NCI-H2029 (cell line): ENCODE measurements at places on chromosomes 7 and 10.

DNA sequence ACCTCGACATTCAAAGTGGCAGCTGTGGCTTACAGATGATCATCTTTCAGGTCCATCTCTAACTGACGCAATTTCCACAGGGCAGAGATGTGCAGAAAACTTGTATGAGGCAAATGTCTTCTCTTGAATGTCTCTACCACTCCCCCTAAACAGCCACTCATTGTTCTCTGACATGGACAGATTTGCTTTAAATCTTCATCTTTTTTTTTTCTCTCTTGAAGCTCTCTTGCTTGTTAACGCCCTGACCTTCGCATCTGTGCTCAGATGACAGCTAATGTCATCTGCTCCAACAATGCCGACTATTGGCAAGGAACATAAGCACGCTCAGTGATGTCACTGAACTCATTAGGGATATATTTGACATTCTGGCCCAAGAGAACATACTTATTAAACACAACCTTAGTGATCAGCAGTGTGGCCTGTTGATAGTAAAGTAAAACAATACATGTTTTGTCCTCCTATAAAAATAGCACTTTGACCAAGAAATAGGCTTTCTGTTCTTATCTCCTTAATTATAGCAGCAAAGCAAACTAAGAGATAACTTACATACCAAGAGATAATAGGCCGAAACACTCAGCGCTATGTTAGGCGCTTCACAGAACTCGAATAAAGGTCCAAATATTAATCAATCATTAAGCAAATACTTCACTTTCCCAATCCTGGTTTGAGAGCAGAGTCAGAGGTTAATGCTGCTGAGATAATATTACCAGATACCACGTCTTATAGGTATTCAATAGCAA lies 583.5 kb downstream of the PARD3 start:
- DNase-seq: no peak

GRCh38 chr10:78729800-78730199 lies 339.0 kb upstream of the ZMIZ1 start:
- DNase-seq: no peak

DNA sequence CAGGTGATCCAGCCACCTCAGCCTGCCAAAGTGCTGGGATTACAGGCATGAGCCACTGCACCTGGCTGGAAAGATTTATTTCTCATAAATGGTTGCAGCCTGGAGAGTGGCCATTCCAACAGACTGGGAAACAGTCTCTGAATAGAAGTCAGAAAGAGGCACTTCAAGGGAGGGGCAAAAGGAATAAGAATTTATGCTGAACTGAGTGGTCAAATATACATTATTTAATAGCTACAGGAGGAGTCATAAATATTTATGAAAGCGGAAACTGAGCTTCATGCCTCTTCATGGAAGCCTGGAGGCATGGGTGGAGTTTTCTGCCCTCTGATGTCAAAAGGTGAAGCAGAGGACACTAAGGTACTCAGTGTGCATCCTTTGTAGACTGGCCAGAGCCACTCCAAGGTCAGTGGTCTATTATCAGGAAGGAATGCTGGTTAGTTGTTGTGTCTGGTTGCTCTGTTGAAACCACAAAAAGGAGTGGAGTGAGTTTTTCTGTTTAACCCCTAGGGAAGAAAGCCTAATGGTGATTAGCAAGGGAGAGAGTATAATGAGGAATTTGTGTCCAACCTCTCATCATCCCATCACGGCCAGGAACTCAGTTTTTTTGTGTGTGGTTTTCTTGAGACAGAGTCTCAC lies 9.3 kb upstream of the NRBF2 start:
- no peak for DNase-seq

DNA sequence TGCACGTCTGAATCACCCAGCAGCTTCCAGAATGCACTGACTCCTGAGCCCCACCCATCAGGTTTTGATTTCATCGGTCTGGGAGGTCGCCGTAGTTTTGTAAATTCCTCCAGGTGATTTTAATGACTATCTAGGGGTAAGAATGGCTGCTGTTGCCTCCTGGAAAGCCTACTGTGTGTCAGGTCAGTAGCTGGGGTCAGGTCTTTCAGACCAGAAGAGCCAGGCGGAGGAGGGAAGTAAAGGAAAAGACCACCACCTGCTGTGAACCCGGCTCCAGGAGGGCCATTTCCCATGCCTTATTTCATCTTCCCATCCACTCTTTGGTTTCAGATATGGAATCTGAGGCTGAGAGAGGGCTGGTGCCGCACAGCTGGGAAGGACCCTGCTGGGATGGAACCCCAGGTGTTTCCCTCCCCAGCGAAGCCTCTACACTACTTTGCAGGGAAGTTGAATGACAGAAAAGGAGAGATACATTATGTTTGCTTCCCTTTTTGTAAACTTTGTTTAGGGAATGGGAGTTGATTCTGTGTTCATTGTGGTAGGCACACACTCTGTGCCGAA lies 19.8 kb downstream of the ADAMTS14 start:
- DNase-seq: no peak

- no peak for DNase-seq
Observed at GRCh38 chr7:88395715-88396114, 89.0 kb upstream of the STEAP4 start.

GRCh38 chr10:14904316-14904732 lies 25.7 kb downstream of the SUV39H2 start:
- DNase-seq: no peak

GRCh38 chr7:147296986-147297385 lies 1180.4 kb downstream of the CNTNAP2 start:
- no peak for DNase-seq

GRCh38 chr7:33466203-33466602 lies 336.8 kb downstream of the BBS9 start:
- DNase-seq: no peak

- DNase-seq: no peak
Observed at GRCh38 chr10:90856261-90856660, 1.6 kb downstream of the HTR7 start.

GRCh38 chr10:124756156-124756903 lies 12.2 kb upstream of the FAM53B start:
- no peak for DNase-seq

GRCh38 chr10:86410542-86411124 lies 44.0 kb upstream of the GRID1 start:
- no peak for DNase-seq

GRCh38 chr7:132009778-132010177 lies 453.4 kb upstream of the PODXL start:
- DNase-seq: no peak

DNA sequence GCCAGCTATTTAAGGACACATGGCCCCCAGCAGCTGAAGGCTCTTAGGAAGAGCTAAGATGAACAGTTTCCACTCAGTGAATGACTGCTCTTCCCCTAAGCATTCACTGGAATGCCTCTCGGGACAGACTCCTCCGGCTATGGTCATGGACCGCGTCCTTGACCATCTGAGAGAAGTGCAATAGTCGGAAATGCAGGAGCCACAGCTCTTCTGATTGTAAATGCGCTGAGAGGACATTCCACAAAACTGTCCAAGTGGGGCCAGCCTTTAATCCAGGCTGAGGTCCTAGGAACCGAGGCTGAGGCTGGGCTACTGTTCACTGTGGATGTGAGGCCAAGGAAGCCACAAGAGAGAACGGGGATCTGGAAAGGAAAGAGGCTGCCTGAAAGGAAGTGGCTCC lies 162.0 kb upstream of the TMEM72 start:
- no peak for DNase-seq

DNA sequence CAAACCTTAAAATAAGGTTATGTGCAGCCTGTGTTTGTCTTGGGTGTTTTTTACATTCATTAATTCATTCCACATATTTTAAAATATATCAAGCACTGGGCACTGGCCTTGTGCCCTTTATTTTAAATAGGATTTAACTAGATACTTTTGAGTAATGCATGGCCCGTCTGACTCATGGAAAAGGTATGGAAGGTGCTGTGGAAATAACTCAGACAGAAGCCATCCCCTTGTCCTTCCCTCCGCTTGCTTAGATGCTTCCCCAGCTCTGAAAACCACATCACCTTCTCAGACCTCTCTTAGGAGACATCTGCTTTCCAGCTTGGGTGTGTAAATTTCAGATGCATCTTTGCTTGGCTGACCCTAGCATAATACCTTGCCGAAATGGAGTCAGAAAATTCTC lies 30.5 kb downstream of the SLC18A2 start:
- no peak for DNase-seq

DNA sequence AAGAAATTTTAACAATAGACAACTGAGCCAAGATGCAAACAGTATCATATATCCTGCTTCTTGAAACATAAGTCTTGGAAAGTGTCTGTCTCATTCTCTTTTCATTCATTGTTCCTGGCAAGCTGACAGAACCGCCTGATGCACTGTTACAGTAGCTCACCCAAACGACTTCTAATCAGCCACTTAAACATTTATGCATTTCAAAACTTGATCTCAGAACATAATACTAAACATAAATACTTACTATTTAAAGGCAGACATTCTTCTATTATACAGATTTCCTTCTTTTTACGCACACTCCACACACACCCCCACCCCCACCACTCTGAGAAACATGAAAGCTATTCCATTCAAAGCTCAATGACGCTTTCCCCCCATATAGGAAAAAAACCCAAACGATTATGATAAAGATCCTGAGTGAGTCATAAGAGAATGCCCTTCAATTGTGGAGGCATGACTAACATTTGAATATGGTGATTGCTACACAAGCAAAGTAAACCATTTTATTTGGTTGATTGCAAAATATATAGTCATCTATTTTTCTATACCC lies 30.5 kb downstream of the SHTN1 start:
- DNase-seq: no peak

DNA sequence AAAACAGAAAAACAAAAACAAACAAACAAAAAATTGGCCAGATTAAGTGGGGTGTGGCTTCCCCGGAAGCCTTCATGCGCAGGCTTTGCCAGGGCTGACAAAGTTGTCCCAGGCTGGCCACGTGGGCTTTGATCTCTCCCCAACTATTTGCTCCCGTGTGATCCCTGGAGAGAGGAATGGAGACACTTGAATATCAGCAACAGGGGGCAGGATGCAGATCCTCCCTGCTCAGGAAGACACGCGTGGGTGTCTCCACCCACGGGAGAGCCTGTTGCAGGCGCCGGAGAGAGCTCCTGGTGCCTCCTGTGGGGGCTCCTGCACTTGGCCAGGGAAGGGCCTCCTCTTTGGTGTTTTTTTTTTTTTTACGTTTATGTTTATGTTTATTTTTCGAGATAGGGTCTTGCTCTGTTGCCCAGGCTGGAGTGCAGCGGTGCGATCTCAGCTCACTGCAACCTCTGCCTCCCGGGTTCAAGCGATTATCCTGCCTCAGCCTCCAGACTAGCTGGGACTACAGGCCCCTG lies 19.0 kb downstream of the TRIM56 start:
- DNase-seq: no peak

GRCh38 chr10:17113889-17114540 lies 15.6 kb downstream of the CUBN start:
- DNase-seq: no peak

GRCh38 chr7:92799446-92800211 lies 36.7 kb downstream of the CDK6 start:
- DNase-seq: no peak

GRCh38 chr7:116673457-116673865 lies 1.5 kb downstream of the MET start:
- DNase-seq: no peak

DNA sequence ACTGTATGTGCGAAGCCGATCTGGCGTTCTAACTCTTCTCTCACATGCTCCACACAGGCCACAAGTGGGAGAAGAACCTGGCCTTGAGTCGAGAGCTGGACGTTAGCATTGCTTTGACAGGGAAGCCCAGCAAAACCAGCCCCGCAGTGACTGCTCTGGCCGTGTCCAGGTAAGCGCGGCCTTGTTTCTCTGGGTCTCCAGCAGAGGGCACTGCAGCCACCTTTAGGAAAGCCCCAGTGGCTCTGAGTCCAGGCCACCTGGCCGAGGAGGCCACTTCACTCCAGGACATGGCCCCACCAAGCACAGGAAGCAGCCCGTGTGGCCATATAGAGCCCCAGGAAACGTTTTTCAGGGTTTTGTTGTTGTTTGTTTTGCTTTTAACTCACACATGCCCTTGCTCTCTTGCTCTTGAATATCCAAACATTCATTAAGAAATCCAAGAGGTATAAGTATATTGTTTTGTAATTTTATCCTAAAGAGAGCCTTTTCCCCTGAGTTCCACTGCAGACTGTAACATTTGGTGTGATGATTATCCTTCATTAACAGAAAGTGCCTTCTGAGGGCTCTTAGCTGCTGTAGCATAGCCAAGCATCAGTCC lies 41.8 kb upstream of the LRRC18 start:
- peak; percentile 1 for DNase-seq

- DNase-seq: no peak
Observed at GRCh38 chr10:110490640-110491039, 7.1 kb upstream of the DUSP5 start.

GRCh38 chr10:113222207-113222606 lies 272.2 kb downstream of the TCF7L2 start:
- no peak for DNase-seq

GRCh38 chr7:45575501-45576248 lies 1.5 kb downstream of the ADCY1 start:
- no peak for DNase-seq
